Activated gamma-delta T cell treated with anti-CD3 and anti-CD28 coated beads, Interleukin-2, amount 50 U/mL, for 16 hours (primary cell): ENCODE measurements at places on chromosomes 16 and 17.

DNA sequence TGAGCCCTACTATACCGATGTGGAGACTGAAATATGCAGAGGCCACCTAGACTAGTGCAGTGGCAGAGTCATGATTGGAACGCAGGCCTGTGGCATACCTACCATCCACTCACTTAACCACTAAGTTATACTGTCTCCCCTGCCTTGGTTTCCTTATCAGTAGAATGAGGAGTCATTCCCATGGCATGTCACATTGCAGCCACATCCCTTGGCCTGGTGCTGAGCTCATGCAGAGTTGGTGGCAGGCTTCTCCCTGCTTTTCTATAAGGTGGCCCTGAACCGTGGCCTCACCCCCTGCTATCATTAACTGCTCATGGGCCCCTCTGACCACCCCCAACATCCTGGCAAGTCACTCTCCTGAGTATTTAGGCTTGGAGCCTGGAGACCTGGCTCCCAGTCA lies 212.5 kb downstream of the KATNIP start:
- DNase-seq = no peak

DNA sequence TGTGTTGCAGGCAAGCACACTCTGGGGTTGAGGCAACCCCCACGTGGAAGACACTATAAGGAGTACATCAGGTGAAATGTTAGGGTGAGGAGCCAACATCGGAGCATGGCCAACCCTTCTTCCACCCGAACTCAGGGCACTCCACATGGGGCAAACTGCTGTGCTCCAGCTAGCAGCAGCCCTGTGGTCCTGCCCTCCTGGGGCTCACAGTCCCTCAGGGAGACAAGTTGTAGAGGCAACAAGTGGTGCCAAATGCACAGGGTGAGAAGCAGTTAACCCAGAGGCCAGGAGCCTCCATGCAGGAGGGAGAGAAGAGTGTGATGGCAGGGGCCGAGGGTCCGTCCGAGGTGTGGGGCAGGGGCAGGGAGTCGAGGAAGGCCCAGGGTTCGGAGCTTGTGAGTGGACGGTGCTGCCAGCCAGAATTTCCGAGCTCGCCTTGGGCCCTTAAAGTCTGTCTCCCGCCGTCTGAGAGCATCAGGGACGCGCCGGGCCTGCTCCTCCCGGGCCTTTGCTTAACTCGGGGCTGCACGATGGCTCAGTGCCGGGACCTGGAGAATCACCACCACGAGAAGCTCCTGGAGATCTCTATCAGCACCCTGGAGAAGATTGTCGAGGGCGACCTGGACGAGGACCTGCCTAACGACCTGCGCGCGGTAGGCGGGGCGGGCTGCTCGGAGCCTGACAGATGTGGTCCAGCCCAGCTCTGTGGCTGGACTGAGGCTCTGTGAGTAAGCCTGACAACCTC lies 32.3 kb downstream of the ATPAF2 start:
- DNase-seq = no peak

GRCh38 chr16:80233097-80233835 lies 307.5 kb upstream of the DYNLRB2 start:
- DNase-seq = no peak

DNA sequence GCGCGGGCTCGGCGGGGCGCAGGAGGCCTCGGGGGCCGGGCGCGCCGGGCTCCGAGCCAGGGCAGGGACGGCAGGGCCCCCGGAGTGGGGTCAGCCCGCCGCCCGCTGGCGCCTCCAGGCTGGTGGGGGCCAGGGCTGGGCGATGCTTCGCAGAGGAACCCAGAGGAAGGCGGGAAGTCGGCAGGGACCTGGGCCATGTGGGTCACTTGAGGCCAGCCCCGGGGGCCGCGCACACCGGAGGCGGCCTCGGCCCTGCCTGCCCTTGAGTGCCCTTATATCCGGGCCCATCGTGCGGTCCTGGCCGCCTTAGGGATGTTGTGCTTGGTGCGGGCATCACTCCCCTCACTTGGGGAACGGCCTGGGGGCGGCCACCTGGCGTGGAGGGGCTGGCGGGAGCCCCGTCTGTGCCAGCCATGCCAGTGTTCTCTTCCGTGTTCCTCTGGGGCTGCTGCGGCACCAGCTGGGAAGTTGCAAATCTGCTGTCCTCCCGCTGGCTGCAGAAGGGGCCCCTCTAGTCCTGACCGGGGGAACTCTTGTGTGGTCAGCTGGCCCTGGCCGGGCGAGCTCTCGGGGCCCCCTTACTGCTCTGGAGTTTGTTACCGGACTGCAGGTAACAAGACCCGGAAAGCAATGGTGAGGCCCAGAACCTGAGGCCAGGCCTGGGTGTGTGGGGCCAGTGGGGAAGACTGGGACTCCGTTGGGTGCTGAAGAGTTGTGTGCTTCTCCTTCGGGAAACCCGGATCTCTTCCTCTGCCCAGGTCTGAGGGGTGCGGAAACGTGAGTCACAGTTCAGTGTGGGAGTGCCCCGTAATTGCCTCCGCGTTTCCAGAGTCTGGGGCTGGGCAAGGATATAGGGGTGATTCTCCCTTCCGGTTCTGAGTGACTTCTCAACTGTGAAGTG lies 849 bp downstream of the CAPN15 start:
- no peak for DNase-seq

- DNase-seq = no peak
These were observed 138.2 kb upstream of the COX10 start for GRCh38 chr17:13931111-13931526.

DNA sequence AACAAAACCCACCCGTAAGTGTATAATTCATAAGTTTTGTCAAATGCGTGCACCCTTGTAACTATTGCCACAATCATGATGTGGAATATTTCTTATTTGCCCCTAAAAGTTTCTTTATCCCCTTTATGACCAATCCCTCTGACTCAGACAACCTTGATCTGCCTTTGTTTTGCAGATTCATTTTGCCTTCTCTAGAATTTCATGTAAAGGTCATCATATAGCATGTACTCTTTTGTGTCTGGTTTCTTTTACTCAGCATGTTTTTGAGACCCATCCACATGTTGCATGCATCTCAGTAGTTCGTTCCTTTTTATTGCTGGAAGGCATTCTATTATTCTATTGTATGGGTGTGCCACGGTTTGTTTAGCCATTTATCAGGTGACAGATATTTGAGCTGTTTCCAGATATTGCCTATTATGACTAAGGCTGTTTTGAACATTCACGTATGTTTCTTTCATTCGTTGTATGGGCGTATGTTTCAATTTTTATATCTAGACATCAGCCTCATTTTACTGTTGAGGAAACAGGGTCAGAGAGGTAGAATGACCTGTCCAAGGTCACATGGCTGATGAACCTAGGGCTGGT lies 192.4 kb downstream of the RAB11FIP4 start:
- DNase-seq = no peak

- no peak for DNase-seq
These were observed 4.3 kb upstream of the TLCD2 start for GRCh38 chr17:1714427-1714979.

DNA sequence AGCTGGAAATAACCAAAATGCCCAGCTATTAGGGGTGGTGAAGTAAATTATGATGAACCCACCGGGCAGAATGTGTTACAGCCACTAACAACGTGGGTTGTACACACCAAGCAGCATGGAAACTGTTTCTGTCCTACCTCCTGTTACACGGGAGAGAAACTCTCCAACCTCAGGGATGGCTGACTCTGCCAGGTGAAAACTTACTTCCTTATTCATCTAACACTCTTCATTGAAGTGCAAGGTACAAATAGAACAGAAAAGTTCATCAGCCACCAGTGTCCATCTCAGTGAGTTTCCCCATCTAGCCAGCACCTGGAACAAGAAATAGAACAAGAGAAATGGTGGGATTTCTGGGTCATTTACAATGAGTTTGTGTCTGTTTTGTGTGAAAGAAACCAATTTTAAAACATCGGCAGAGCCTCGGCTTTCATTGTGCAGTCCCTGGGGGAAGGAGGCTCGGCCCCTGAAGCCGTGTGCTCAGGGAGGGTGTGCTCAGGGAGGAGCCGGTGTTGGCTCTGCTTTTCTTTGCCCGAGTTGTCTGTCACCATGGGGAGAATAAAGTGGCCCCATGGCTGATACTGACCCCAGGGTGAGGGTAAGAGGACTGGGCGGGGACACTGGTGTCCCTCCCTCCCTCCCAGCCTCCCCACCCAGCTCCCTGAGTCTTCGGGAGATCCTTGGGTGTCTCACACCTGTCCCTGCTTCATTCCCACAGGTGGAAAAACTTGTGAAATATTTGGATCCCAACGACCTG lies 39.8 kb downstream of the RAB11FIP4 start:
- DNase-seq = no peak

GRCh38 chr17:19770985-19771735 lies 23.1 kb upstream of the ALDH3A1 start:
- DNase-seq = no peak

DNA sequence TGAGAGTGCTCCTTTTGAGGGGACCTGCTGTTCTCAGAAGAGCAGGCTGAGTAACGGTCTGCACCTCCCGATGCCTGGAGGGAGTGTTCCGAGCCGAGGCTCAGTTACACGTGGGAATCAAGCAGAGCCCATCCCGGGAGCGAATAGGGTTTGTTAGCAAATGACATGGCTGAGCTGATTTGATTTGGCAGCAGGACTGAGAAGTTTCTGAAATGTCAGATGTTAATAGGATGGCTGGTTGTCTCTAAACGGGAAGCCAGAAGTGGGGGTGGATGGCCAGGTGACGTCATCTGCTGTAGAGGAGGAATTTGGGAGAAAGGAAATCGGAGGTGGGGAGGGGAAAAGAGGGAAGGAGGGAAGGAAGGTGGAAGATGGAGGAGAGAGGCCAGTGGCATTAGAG lies 128.0 kb downstream of the RAP1GAP2 start:
- no peak for DNase-seq

DNA sequence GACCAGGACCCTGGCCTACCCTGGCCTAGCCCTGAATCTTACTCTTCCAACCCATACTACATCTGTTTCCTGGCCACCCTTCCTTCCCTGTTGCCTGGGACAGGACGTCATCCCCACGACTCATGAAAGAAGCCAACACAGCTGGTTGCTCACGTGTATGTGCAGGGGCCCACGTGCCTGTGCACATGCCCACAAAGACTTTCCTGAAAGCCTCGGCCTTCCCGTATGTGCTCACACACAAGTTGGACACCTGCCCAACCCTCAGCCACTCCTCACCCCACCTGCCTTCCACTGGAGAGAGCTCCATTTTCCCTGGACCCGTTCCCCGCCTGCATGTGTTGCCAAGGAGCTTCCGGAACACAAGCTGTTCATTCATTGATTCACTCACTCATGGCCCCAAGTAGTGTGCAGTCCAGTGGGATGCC lies 7.0 kb downstream of the PLXDC1 start:
- no peak for DNase-seq

DNA sequence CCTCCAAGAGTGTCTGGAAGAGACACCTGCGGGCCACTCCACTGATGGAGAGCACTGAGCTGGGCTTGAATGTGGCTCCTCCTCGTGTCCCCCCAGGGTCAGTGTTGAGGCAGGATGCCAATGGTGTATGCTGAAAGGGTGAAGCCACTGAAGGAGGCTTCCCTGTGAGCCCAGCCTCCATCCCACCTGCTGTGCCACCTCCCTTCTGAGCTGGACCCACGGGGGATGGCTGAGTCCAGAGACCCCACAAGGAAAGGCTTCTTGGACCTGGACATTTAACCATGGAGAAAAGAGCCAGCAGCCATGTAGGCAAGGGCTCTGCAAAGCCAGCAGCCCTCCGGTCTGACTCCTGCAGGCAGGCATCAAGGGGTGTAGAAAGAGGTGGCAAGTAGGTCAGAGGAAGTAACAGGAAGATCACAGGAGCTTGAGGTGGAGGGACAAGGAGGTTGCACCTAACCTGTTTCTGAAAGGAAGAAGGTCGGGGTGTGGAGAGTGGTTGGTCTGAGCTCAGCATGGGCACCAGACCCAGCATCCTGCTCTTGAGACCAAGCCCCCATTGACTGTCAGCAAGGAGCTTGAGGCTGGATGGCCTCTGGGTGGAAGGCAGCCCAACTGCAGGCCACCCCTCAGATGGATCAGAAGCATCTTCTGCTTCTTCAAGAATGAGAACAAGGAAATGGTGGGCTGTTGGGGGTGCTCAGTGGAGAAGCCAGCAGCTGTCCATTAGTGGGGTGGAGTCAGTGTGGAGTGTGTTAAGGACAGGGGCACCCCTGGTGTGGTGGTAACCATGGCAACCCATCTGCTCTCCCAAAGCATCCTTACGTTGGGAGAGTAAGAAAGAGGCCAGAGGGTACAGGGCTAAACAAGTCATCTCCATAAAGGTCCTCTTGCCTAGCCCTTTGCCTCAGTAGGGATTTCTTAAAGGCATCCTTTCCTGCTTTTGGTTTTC lies 80.7 kb downstream of the PLD6 start:
- DNase-seq = no peak

GRCh38 chr17:72681844-72682243 lies 410.6 kb downstream of the SLC39A11 start:
- DNase-seq = no peak
